Cerebellar cortex (tissue), 1 donor: ENCODE measurements at places on chromosomes 7 and 10.

DNA sequence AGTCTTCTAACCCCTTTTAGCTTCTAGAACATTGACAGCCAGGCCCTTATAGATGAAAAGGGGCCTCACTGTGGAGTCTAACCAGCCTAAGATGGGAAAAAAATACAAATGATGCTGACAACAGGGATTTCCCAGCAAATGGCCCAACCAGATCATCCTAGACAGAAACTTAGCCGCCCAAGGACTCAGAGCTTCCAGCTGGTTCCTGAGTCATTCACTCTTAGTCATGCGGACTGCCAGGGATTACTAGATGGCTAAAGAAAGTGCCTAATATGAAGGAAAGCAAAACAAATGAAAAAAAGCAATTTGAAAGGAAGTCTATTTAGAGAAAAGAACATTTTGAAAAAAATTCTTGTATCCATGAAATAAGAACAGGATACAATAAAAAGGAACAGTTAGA is 23.7 kb downstream of the TSPAN14 start:
- DNase-seq: no peak

- DNase-seq: no peak
Observed at GRCh38 chr7:158125721-158126120, 461.9 kb downstream of the PTPRN2 start.

DNA sequence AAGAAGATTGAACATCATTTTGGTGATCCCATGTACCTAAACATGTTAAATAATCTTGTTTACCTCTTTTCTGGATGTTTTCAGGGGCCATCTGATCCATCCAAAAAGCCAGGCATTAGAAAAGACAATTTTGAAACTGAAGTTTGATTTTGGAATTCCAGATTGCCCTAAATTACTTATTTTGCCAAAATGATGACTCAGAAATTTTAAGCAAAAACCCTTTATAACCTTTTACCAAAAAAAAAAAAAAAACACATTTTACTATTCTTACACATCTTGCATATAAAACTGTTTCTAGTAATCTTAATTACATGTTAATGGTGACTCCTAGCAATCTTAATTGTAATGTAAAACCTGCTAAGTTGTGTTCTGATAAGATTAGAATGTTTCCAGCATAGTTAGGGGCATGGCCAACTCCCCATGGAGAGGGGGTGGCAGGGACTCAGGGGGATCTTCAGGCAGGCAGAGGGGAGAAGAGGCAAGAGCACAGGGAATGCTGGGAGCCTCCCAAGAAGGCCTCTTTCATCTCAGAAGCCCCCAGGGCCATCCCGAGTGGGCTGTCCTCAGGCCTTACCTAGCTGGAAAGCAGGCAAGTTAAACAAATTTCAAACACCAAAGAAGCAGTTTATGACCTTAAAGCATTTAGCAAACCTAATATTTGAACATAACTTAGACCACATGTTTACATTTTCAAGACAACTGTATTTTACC is 25.8 kb upstream of the AKR1C3 start:
- no peak for DNase-seq

GRCh38 chr10:75935650-75936400 is 504.4 kb downstream of the LRMDA start:
- no peak for DNase-seq

DNA sequence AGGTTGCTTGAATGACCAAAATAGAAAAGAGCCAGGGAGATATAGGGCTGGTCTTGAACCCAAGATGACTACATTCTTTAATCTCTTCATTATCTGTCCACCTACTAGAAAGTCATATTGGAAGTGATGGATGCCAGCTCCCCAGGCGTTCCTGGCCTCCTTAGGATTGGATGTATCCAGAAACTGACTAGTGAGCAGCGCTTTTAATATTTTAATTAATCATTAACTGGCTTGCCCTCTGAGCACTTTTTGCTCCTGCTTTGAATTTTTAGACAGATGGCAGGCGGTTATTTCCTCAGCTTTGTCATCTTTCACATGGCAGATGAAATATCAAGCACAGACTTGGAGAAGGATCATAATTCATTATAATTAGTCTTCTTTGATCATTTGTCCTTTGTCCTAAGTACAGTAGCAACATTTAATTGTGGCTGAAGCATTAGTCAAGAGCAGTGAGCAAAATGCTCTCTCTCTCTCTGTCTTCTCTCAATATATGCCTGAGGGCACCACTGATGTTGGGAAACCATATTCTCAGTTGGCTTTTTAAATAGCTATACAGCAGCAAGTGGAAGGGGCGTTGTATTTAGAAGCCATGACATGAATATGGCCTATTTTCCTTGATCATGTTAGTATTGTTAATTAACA is 588.0 kb downstream of the NRG3 start:
- DNase-seq: no peak

GRCh38 chr10:6299234-6299633 is 96.5 kb downstream of the PFKFB3 start:
- DNase-seq: no peak

GRCh38 chr10:112650588-112651030 is 203.6 kb downstream of the VTI1A start:
- DNase-seq: no peak
